Stimulated activated CD8-positive, alpha-beta memory T cell treated with anti-CD3 and anti-CD28 coated beads, Interleukin-2, amount 100 ng/mL, for 48 hours (primary cell): ENCODE measurements at places on chromosomes 6 and 20.

DNA sequence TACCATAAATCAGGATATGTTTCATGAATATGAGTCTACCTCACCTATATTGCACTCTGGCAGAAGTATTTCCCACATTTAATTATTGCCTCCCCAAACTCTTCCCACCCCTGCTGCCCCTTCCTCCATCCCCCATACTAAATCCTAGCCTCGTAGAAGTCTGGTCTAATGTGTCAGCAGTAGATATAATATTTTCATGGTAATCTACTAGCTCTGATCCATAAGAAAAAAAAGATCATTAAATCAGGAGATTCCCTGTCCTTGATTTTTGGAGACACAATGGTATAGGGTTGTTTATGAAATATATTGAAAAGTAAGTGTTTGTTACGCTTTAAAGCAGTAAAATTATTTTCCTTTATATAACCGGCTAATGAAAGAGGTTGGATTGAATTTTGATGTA, 6.4 kb downstream of the EDN1 start:
- no peak for DNase-seq

DNA sequence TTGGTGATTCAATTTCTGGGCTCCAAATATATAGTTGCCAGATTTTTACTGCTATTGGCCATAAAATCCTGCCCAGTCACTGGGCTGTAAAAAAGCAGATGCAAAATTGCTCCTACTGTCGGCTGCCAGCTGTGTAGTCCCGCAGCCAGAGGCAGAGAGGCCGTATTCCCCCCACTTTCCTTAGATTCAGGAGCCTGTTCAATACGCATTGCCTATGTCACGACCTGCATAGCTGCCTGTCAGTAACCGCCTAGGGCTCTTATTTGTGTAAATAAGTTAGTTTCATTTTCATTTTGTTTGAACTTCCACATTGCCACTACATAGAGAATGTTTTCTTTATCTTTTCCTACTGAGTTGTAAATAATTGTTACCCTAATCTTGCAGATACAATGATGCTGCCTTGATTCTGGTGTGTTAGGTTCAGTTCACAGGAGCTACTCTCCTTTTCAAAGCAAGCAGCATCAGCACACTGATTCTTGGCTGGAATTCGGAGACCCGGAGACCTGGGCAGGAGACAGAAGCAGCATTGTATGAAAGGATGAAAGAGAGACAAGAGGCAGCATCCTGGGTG, 46.0 kb upstream of the UST start:
- no peak for DNase-seq

GRCh38 chr20:46025376-46025783, 3.6 kb upstream of the SLC12A5 start:
- DNase-seq: no peak

DNA sequence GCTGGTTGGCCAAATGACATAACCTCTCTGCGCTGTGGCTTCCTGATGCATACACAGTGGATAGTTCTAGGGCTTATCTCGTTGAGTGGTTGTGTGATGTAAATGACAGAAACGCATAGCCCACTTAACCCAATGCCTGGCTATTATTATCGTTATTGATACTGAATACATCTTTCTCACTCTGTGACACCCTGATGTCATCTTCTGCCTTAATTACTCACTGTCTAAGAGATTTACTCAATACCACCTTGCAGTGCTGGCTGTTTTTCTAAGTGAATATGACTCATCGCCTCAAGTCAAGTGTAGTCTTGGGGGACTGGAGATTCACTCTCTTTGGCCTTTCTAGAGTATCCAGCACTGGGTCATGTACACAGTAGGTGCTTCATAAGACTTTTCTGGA, 73.6 kb downstream of the NDUFAF5 start:
- DNase-seq: no peak

DNA sequence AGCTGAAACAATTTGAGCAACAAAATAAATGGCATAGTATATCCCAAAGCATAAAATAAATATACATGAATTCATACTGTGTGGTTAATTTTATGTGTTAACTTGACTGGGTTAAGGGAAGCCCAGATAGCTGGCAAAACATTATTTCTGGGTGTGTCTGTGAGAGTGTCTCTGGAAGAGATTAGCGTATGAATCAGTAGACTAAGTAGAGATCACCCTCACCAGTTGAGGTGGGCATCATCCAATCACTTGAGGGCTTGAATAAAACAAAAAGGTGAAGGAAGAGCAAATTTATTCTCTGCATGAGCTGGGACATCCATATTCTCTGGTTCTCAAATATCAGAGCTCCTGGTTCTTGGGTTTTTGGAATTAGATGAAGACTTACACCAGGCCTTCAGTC, 17.9 kb downstream of the SLC22A16 start:
- no peak for DNase-seq

- no peak for DNase-seq
These were observed 62.8 kb downstream of the PSMB1 start for GRCh38 chr6:170490259-170490658.

DNA sequence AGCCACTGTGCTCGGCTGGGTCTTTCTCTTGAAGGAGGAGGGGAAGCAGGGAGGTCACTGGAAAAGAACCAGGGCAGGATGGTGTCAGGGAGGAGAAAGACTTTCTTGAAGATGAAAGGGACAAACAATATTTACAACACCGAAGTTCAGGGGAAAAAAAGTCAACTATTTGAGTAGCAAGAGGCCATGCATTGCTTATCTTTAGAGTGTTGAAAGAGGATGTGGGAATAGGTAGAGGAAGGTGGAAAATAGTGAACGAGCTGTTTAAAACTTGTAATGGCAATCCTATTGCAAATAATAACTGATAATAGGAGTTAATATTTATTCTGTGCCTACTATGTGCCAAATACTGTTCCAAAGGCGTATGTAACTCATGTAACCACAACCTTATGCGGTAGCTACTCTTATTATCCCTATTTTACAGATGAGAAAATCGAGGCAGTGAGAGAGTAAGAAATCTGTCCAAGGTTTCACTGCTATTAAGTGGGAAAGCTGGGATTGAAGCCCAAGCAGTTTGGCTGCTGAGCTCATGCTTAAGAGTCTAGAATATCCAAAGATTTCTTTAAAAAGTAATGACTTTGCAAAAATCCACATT, 12.7 kb upstream of the MLIP start:
- no peak for DNase-seq

GRCh38 chr6:15553736-15554294, 109.0 kb downstream of the DTNBP1 start:
- no peak for DNase-seq

DNA sequence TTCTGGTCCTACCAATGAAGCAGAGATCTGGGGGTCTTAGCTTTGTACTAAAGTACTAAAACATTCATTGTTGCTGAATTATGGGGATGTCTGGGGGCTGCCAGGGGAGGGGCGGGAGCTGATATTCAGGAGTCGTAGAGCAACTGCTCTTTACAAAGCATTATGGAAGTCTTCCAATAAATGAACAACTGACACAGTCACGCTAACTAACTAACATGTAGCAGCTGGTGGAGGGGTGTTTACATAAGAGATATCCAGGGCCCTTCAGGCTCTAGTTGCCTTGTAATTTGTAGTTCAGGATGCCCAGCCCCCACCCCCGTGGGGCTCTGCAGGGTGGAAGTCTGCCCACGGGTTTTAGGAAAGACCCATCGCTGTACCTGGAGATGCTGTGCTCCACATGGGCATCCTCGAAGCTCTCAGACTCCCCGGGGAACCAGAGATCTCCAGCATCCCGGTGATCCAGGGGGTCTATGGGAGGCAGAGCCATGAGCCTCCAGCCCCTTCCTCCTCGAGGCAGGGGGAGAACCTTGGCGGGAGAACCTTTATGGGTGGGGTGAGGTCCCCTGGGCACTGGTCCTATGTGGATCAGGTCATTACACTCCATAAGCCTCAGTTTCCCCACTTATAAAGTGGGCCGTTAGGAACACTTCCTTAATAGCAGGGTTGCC, 3.4 kb downstream of the TREM2 start:
- no peak for DNase-seq

- DNase-seq: no peak
These were observed 19.3 kb upstream of the HBS1L start for GRCh38 chr6:135073756-135074393.

DNA sequence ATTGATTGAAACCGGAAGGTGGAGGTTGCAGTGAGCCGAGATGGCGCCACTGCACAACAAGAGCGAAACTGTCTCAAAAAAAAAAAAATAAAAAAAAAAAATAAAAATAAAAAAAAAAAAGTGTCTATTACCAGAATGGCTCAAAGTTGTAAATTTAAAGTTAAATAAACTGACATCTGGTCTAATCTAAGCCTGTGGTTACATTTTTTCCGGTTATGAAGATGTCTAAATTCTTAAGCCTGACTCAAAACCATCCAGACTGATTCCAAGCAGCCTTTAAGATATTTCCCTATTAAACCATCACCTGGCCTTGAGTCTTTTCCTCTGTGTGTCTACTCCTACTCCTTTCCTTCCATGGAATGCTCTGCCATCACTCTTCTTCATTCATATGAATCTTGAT, 371.7 kb upstream of the RUNX2 start:
- DNase-seq: no peak

DNA sequence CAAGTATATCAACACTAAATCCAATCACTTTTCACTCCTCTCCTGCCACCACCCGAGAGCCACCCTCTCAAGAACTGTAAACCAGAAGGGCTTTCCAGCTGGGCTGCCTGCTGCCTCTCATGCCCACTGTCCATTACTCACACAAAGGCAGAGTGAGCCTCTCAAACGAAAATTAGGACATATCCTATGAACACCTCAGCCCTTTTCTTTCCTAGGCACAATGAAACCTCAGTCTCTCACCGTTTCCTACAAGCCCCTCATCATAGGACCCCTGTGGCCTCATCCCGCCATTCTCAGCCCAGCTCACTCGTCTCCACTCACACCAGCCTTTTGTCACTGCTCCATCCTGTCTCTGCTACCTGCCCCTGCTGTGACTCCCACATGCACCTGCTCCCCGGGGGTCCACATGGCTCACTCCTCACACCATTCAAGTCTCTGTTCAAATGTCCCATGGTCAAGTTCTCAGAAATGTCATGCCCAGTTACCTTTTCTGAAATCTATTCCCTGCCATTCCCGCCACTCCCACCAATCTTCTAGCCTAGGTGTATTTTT, 7.4 kb downstream of the HLA-F start:
- no peak for DNase-seq

DNA sequence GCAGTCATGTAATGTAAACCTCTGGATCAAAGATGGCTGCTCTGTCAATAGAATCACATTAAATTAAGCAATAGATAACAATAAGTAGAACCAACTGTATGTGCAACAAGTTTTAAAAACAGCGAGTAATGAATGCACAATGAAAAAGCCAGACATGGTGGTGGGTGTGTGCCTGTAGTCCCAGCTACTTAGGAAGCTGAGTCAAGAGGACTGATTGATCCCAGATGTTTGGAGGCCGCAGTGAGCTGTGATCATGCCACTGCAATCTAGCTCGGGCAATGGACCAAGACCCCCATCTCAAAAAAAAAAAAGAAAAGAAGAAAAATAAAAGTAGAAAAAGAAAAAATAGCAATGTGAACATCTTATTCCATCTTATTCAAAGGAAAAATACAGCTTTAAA, 558.7 kb upstream of the MMS22L start:
- DNase-seq: no peak

GRCh38 chr6:158073776-158074175, 92.1 kb downstream of the SYNJ2 start:
- no peak for DNase-seq

- no peak for DNase-seq
These were observed 47.6 kb downstream of the MDGA1 start for GRCh38 chr6:37650071-37650481.

DNA sequence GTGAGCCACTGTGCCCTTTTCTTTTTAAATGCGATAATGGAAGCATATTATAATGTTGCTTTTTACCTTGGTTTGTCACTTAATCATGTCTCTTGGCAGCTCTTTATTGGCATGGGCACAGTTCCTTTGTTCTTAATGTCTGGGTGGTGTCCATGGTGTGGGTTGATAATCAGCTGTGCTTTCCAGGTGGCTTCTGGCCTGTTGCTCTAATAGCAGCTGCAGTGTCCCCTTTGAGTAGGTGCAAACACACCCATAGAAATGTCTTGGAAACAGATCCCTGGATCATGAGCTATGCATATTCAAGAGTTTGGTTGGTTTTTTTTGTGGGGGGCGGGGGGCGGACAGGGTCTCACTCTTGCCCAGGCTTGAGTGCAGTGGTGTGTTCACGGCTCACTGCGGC, 29.9 kb downstream of the EFCAB8 start:
- DNase-seq: no peak
